Left renal pelvis (tissue), 4 donors: ENCODE measurements at places on chromosomes 5 and 9.
A peak's percentile ranks its signal among the peaks of the same experiment; 100 is the strongest.

DNA sequence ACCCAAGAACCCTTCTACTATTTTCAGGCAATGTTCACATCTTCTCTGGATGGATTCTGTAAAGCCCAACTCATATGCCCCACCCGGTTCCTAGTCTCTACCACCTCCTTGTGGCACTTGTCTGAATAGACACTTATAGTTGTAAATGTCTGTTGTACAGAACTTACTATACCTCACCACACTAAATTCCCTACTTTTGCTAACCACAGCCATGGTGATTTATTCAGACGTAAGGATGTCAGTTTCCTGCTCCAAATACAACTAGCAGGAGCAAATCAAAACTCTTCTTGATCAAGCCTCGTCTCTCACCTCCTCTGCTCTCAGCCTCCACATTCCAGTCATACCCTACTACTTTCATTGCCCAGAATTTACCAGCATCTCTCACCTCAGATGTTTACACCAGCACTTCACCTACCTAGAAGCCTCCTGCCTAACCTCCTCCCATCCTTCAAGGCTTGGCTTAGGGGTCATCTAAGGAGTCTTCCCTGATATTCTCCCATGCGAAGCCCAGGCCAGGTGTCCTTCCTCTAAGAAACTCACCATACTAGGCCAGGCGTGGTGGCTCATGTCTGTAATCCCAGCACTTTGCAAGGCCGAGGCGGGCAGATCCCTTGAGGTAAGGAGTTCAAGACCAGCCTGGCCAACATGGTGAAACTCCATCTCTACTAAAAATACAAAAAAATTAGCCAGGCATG is 75.5 kb downstream of the MAPKAP1 start:
- DNase-seq: no peak

DNA sequence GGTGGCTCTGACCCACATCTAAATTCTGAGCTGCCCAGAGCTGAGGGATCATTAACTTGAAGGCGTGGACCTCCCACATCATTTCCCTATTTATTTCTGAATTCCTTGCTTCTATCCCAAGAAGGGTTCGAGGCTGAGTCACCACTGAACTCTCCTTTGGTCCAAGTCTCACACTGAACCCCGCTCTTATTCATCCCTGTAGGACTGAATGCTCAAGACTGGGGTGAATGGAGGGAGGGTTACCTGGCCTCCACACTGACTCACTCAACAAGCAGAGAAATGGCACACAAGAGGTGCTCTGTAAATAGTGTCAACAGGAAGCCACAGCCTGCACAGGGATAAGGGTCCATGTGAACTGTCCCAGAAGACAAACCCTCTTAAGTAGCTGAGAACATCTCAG is 79.1 kb upstream of the FSTL4 start:
- no peak for DNase-seq

DNA sequence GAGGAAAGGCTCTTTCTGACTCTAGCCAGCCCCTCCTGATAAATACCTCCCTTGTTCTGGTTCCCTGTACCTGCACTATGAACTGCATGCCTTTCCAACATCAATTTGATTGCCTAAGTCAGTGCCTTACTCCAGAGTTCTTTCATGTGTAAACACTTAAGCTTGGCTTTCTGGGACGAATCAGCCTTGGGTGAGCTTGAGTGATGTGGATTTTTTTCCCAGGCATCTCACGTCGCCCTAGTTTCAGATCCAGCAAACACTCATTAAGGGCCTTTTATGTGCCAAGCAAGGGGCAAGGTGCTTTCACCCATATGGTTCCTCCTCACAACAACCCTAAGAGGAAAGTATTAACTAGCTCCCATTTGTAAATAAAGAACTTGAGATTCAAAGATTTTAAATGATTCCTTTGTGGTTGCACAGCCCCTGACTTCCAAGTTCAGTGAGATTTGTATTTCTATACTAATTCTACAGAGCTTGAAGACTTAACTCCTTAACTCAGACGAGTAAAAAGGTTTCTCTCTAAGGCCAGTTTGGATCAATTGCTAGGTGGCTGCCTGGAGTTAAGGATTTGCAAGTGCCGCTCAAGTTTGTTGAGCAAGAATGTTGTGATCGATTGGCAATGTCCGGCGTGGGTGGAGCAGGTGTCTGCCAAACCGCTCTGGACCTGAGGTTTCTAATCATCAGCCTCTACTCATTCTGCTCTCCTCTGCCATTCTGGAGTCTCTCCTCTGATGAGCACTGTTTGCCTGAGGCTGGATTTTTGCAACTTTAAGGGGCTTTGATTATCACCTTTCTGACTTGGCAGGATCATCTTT is 20.2 kb upstream of the TJP2 start:
- DNase-seq: no peak

- no peak for DNase-seq
Observed at GRCh38 chr9:116980582-116981120, 293.5 kb downstream of the TRIM32 start.

- DNase-seq: no peak
Observed at GRCh38 chr5:111562561-111562960, 50.2 kb upstream of the STARD4 start.

DNA sequence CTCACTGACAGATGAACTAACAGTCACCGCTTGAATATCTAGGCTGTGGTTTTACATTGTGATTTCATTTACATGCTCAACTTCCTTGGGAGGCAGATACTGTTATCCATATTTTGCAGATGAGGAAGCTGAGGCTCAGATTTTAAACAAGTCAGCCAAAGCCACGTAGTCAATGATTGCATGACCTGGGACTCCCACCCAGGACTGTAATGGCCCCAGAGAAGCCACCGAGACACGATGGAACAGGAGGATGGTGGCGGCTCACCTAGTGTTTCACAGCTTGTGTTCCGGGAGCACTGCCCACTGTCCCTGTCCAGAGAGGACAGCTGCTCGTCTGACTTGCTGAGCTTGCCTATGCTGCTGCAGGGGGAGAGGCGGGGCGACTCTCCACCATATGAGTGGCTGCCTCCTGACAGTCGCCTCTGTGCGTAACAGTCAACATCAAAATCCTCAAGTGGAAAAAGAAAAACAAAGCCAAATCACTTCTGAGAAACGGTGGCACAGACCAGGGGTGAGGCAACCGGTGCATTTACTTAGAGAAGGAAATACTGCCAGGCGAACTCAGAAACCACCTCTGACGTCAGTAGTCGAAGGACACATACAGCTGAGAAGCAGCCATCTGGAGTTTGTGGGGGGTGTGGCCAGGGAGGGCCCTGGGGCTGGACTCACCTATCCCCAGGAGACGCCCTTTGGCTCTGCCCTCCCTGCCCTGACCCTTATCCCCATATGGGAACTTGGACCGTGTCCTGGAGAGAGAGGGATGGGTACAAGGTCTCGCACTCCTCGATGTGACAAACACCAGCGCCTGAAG is 82.5 kb downstream of the PRRT1B start:
- DNase-seq: no peak

GRCh38 chr9:87734106-87734505 is 8.2 kb downstream of the CTSL start:
- no peak for DNase-seq

DNA sequence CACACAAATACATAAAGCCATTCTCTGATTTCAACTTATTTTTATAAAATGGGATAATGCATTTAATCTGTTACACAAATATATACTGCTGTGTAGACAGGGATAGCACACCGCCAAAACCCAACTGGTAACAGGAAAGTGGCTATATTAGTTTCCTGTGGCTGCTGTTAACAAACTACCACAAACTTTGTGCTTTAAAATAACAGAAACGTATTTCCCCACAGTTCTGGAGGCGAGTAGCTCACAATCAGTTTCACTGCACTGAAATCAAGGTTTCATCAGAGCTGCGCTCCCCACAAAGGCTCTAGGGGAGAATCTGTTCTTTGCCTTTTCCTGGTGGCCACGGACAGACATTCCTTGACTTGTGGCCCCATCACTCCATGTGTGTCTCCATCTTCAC is 94.0 kb downstream of the MLLT3 start:
- DNase-seq: no peak

DNA sequence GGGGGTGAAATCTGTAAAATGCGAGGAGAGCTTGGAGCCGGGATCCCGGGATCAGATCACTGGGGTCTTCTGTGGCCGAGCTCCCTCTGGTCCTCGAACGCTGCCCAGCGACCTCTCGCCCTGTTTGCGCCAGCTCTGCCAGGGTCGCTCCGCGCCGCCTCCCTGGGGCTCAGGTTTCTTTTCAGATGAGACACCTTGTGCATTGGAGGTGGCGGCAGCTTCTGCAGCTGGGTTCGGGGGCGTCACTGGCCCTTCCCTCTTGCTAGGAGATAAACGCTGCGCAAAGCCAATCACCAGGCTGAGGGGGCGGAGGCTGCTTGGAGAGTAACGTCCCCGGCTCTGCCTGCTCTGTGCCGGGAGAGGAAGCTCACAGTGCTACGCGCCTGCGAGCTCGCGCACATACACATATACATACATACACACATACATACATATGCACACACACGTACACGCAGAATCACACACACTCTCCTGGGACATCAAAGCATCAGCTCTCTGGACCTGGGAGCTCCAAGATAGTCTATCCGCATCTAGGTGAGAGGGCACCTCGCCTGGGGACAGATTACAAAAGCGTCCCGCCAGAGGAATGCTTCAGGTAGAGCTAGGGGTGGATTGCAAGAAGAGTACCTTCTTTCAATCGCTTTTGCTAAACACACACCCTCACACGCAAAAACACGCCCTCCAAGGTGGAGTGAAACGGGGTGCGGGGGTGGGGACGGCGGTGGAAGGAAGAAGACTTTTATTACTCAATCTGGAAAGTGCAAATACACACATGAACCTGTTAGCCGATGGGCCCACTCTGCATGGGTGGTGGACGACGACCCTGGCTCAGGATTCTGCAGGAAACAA is at the start of gene ST8SIA4:
TSS of gene ST8SIA4 (minus strand) at position 244 of the 849 bp plus-strand sequence. CDS start 327 bp downstream, outside the sequence.
- peak; percentile 69 for DNase-seq

DNA sequence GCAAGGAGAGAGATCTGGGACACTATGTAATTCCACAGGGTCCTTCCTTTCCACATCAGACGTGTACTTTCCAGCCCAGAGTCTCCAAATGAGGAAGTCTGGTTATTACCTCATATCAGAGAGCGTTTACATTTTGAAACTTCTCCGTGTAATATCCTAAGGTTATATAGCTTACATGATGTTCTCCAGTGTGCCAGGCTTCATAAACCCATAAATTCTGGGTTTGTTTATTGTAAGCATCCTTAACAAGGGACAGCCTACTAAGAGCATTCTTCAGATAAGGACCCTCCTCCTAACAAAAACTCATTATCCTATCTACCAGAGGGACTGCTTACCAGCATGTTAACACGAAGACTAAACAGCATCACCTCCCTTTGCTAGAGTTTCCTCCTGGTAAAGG is 17.9 kb downstream of the SRFBP1 start:
- no peak for DNase-seq
